ENCODE measurements at places on chromosomes 4 and X.

GRCh38 chrX:23387550-23388184 lies 53.0 kb downstream of the PTCHD1 start:
- no peak for DNase-seq

DNA sequence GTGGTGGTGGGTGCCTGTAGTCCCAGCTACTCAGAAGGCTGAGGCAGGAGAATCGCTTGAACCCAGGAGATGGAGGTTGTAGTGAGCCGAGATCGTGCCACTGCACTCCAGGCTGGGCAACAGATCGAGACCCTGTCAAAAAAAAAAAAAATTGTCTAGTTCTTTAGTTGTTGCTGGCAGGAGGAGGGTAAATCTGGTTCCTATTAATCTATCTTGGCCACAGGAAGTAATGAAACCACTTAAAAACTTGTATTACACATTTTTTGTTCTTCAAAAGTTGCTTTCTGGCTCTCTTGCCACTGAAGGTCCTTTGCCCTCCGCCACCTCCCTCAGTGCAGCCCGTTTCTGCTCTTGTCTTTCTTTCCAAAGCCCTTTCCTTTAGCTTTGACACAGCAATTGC lies 102.9 kb upstream of the ARSJ start:
- DNase-seq: no peak

- no peak for DNase-seq
Observed at GRCh38 chr4:88054229-88054628, 46.8 kb downstream of the PKD2 start.

DNA sequence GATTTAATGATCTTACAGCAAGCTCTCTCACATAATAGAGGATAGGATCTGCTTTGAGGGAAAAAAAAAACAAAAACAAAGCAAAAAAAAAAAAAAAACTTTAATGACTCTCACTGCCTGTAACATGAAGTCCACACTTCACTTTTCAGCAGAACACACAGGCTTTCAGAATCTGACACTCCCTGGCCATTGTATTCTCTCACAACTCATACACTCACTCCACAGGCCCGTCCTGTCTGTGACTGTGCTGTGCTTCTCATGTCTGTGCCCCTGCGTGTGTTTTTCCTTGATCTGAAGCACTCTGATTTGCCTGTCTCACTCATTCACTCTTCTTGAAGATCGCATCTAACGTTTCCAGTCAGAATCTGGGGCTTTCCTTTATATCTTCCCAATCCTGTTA lies 460.8 kb downstream of the TMA16 start:
- DNase-seq: no peak

DNA sequence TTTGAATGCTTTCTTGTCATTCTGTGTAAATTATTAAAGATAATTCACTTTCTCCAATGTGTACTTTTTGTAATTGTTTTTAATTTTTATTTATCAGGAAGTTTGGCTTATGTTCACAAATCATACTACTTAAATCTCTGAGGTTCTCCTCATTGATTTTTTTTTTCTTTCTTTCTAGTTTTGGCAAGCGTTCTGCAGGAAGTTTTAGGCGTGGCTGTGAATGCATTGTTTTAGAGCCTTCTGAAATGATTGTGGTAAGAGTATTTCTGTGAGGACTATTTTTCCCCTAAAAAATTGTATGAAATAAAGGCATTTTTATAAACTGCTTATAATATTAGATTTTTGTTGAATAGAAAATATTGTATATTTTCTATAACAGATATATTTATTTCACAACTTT lies 135.8 kb downstream of the RAPGEF2 start:
- DNase-seq: no peak

- DNase-seq: no peak
Observed at GRCh38 chrX:40177117-40177430, 79.3 kb upstream of the BCOR start.

DNA sequence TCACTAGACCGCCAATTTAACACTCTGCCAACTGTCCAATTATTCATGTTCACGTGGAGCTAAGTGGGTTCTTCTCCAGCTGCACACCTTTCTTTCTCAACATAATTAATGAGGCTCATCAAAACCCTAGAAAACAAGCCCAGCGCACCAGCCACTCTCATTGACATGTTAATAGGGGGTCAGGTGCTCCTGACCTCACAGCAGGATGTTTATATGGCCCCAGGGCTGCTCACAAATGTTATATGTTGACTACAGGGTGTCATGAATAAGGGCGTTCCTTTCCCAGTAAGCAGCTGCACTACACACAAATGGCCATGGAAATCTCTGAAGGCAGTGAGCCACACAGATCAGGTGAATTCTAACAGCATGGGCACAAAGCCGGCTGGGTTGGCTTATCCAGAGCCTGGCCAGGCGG lies 209.8 kb downstream of the MGST2 start:
- no peak for DNase-seq

GRCh38 chr4:11232015-11232414 lies 196.7 kb downstream of the HS3ST1 start:
- DNase-seq: no peak

DNA sequence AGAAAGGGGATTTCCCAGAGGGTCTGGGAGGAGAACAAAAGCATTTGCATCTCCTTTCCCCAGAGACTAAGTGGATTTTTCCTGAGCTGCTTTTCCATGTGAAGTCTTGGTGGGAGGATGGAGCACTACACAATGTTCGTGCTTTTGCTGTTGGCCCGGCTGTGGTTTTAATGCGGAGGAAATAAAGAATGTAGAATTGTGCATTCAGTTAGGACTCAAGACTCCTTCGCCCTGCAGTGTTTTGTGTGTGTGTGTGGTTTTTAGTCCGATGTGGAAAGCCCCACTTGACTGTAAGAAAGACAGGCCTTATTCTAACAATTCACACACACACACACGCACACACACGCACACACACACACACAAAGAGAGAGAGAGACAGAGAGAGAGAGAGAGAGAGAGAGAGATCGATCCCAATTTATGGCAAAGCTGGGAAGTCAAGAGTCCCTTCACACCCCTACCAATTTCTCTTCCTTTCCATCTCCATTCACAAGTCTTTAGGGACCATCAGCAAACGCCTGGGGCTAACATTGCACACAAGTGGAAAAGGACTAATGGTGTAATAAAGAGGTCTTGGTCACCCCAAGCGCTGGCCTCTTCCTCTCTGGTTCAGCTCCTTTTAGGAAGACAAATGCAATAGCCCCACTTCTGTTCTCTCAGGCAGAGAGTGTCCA lies 44.2 kb downstream of the CLDN34 start:
- no peak for DNase-seq

- DNase-seq: no peak
Observed at GRCh38 chrX:119238557-119238956, 2.5 kb downstream of the PGRMC1 start.

- DNase-seq: no peak
Observed at GRCh38 chrX:12488771-12489170, 302.4 kb upstream of the PRPS2 start.

Measured in stimulated activated CD8-positive, alpha-beta memory T cell treated with anti-CD3 and anti-CD28 coated beads, Interleukin-7, amount 100 ng/mL, for 1 hour (primary cell).